ENCODE measurements at places on chromosomes 16 and 17.

GRCh38 chr17:43881758-43882505 lies 25.4 kb downstream of the MPP2 start:
- DNase-seq = no peak

DNA sequence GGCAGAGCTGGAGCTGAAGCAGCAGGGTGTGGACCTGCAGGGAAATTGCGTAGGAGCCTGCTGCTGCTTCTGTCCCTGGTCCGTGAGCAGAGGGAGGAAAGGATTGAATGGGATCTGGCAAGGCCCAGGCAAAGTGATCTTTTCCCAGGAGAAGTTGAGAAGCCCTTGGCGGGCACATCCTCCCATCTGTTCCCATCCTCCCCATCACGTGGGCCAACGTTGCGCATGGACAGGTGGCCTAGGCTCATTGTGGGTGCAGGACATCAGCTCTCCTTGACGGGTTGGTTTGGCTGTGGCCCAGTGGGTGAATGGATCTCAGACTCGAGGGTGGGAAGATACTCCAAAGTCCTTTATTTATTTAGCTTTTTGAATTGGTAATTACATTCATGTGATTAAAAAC lies 29.4 kb upstream of the POLR3E start:
- no peak for DNase-seq

- no peak for DNase-seq
Observed at GRCh38 chr17:82866590-82867191, 26.9 kb upstream of the ZNF750 start.

DNA sequence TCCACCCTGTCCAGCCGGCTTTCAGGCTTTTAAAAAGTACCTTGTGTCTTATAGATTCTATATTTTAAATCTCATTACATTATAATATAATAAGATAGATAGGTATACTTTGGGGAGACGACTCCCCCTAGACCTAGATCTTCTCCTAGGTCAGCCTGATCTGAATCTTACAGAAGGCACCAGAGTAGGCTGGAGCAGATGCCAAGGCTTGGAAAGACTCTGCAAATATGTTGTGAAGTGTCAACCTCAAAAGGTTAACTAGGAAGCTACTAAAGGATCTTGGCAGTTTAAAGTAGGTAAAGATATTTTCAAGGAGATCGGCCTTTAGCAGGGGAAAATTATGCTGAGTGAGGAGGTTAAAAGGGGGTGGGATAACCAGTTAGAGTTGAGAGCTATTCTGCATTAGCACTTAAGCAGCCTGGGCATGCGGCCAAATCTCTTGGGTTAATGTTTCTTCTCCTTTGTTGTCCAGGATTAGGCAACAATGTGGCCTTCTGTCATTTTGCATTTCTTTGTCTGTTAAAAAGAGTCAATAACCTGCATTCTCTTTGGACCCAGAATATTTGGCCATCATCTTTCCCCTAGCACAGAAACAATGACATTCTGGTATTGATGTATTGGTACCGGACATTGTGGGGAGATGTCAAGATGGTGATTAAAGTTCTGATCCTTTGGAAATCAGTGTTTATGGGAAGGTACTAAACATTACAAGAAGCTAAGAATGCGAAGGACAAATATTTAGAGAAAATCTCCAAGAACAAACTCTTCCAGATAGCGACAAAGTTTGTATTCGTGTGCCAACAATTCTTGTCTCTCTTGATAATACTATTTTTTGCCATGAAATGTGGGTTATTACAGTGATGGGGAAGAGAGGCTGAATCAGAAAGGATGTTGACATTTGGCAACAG lies 51.2 kb upstream of the DHX40 start:
- DNase-seq = no peak

- DNase-seq = no peak
Observed at GRCh38 chr16:81720973-81721906, 57.9 kb upstream of the PLCG2 start.

GRCh38 chr17:17077861-17078732 lies 35.8 kb downstream of the MPRIP start:
- DNase-seq = no peak

DNA sequence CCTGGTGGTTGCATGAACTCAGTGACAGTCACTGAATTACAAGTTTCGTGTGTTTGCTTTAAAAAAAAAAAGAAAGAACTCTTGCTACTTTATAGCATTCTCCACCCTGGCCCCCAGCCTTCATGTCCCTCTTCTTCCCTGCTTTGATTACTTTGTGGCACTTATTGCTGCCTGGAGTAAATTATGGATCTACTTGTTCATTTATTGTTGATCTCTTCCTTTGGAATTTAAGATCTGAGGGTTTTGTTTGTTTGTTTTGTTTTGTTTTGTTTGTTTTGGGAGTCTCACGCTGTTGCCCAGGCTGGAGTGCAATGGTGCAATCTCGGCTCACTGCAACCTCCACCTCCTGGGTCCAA lies 126.5 kb downstream of the ABCC6 start:
- no peak for DNase-seq
